Stimulated activated CD8-positive, alpha-beta memory T cell treated with anti-CD3 and anti-CD28 coated beads, Interleukin-2, amount 100 ng/mL, for 48 hours (primary cell): ENCODE measurements at places on chromosomes 1 and 21.

- no peak for DNase-seq
These were observed 37.2 kb downstream of the WNT4 start for GRCh38 chr1:22105611-22106207.

- DNase-seq, result no peak
These were observed 8.7 kb upstream of the COL6A1 start for GRCh38 chr21:45972716-45973474.

DNA sequence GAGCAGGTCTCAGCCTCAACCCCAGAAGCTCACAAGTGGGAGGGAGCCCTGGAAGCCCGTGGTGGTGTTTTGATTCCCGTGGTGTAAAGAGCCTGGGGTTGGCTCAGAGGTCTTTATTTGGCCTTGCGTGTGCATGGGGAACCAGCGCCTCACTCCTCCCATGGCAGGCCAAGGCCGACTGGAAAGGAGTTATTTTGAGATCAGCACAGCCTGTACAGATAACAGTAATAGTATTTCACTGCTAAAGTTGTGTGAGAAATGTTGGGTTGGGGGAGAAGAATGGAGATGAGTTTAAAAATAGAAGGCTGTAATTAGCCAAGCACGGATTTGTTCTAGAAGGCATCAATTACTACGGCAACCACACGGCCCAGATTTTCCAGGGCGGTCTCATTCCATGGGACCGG, 186.5 kb downstream of the DYRK1A start:
- no peak for DNase-seq

DNA sequence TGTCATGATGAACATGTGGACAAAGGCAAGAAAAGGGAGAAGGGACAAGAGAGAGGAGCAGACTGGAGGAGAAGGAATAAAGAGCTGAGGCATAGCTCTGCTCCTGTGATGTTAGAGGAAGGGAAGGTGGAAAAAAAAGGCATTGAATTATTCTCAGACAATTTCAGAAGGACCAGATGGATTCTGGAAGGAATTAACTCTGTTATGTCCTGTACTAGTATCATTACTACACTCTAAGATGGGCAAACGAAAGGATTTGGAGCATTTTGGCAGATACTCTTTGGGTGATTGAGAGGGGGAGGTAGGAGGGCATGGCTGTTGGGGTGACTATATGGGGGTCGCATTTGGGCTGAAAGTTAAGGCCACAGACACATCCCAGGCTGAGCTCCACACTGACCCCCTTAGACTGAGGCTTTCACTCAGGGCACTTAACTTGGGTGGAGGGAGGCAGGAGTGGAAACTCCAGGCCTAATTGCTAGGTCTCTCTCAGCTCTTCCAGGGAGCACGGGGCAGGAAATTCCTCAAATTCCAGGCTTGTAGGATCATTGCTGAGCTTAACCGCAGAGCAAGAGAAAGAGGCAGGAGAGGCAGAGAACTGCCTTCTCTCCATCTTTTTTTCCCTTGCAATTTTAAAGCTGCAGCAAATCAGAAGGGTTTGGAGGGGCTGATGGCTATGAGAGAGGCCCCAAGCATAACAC, 25.9 kb downstream of the KIRREL1 start:
- DNase-seq, result no peak

GRCh38 chr1:58209575-58209974, 337.0 kb downstream of the OMA1 start:
- DNase-seq, result no peak

GRCh38 chr1:116983678-116984077, 17.9 kb upstream of the CD101 start:
- no peak for DNase-seq

- no peak for DNase-seq
These were observed 504.9 kb downstream of the OMA1 start for GRCh38 chr1:58041621-58042020.
